GM12864 (cell line): ENCODE measurements at places on chromosomes 16 and 17.

DNA sequence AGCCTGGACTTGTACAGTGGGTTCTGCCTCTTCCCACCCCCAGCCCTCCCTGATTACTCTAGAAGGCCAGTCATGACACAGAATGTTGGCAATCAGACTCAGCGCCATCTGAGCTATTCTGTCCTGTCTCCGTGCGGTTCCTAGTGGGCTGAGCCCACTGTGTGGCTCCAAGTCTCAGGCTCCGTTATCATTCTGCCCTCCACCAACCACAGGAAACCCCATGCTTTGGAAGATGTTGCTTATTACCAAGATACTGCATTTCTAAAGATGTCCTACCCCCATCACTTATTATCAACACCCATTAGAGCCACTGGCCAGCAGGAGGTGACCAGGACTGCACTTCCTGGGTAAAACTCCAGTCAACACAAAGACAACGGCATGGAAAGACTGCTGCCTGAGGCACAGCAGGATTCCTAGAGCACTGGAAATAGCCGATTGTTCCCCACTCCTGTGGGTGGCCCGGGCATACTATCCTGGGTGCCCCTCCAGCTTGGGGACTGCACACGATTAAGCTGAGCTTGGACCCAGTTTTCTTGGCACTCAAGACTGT is 133.6 kb downstream of the AATF start:
- no peak for DNase-seq

GRCh38 chr16:55436587-55436986 is 42.4 kb upstream of the MMP2 start:
- DNase-seq = no peak

DNA sequence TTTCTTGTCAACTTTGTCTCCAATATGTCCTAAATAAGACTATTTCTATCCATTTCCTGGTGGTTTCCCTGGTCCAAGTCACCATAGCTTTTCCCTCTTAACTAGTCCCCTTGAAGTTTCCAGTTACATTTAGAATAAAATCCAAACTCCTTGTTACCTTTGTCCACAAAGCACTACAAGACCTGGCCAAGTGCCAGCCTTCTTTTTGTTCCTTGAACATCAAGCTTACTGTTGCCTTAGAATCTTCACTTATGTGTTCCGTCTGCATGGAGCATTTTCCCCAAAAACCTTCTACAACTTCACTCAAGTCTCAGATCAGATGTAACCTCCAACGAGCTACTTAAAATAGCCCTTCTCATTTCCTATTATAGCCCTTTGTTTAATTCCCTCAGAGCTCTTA is 101.4 kb downstream of the ITFG1 start:
- no peak for DNase-seq

DNA sequence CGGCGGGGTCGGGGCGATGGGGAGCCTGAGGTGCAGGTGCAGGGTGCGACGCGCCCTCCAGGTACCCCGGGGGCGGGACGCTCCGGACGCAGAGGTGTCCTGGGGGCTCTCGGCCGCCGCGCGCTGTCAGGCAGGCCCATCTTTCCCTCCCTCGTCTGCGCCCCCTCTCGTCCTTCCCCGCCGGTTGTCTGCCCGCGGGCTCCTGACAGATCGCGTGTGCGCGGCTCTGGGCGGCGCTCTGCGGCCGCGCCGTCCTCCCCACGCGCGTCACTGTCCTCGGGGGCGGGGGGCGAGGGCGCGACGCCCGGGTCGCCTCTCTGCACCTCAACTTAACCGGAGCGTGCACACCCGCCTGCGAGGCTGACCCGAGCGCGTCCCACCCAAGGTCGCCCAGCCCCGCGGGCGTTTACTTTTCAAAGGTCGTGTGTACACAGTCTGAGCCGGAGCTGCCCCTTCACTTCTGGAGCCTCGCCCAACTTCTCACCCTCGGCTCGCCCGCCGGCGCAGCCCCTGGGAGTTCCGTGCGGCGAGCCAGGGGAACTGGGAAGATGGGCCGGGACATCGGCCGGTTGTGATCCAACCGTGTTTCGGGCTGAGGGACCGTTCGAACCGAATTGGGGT is 512 bp downstream of the AKAP1 start:
- no peak for DNase-seq

- DNase-seq = peak; percentile 70
These were observed 88.9 kb downstream of the CDC27 start for GRCh38 chr17:47099987-47100711.

DNA sequence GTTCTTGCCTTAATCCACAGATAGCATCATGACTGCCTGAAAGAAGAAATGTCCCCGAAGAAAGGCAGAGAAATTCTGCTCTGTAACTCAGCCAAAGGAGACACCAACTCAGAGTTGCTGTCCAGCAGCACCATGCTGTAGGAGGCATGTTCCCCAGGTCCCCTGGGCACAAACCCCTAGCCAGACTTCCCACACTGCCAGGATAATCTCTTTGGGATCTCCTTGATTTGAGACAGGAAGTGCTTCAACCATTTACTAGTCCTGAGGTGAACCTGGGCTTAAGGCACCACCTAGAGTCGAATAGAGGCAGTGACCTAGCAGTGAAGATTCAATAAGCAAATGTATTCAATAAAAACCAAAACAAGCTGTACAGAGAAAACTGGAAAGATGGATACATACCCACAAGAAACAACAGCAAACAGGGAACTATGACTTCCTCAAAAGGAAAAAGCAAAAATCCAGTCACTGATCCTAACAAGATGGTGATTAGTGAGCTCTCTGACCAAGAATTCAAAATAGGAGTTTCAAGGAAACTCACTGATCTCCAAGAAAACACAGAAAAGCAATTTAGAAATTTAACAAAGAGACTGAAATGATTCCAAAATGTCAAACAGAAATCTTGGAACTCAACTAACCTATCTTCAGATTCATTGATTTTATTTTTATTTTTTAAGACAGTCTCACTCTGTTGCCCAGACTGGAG is 5.7 kb downstream of the OR4D2 start:
- DNase-seq = peak; percentile 10

GRCh38 chr17:50839591-50840310 is 4.4 kb downstream of the WFIKKN2 start:
- no peak for DNase-seq

DNA sequence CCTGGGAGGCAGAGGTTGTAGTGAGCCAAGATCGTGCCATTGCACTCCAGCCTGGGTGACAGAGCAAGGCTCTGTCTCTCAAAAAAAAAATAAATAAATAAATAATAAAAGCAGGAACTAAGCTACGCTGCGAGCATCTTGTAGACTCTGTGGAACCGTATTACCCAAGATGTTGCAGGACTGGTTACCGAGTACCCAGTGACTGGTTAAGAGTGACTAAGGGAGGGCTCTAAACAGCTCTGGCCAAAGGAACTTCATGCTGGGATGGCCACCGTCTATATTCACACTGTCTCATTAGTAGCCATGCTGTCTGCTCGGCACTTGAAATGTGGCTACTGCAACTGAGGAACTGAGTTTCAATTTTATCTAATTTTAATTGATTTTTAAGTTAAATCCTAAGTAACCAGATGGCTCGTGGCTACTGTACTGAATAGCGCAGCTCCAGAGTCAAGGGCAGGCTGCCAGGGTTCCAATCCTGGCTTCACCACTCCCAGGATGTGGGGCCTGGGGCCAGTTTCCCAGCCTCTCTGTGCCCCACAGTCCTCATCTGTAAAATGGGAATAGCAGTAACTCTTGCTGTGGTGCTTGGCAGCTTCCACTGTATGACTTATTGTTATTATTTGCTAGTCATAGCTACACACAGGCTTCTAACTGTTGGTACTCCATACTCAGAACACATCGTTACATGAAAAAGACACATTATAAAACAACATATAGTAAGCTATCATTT is 3.0 kb downstream of the NTAN1 start:
- no peak for DNase-seq

- DNase-seq = no peak
These were observed at the start of gene KREMEN2 for GRCh38 chr16:2963723-2964474. Gene KREMEN2, plus strand, starts transcription at chr16:2964275. Its CDS starts 246 bp downstream, at chr16:2964521.

- DNase-seq = no peak
These were observed 12.1 kb upstream of the CBX8 start for GRCh38 chr17:79808763-79809529.

GRCh38 chr17:59366773-59367656 is 35.6 kb downstream of the YPEL2 start:
- DNase-seq = no peak

- DNase-seq = no peak
These were observed 123.9 kb downstream of the C16orf78 start for GRCh38 chr16:49497466-49497865.

GRCh38 chr17:59914274-59914854 is 21.4 kb downstream of the RPS6KB1 start:
- DNase-seq = no peak

- DNase-seq = no peak
These were observed 21.3 kb downstream of the COX4I1 start for GRCh38 chr16:85820604-85821372.

DNA sequence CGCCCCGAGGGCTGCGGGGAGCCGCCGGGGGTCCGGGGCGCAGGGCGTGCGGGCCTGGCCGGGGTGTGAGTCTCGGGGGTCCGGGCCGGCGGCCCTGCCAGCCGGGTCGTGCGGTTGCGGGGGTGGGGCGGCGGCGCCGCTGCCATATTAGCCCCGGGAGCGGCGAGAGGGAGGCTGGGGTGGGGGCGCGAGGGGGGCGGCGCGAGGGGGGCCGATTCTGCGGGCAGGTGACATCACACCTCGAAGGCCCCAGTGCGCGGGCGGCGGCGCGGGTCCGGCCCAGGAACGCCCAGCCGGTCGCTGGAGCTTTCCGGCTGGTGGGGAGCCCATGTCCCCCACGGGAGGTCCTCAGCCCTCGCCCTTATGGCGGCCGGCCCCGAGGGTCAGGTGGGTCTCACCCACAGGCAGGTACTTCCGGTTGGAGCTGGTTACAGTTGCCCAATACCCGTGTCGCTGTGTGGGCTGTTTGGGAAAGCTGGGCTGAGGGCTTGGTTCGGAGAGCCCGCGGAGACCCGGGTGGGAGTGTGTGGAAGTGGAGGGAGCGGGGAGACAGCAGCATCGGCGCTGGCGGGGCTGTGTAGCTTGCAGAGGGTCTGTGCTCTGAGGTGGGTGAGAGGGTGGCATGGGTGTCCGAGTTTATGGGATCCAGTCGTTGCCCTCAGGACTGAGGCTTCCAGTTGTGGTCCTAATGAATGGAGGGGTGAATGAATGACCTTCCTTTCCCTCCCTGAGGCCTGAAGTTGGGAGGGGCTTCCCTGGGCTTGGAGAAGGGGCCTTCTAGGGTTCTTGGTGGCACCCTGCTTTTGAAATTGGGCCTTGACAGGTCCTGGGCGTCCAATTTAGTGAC is 804 bp downstream of the ATP6V0C start:
- DNase-seq = no peak

GRCh38 chr16:84700446-84701300 is 873 bp downstream of the USP10 start:
- DNase-seq = peak; percentile 34

DNA sequence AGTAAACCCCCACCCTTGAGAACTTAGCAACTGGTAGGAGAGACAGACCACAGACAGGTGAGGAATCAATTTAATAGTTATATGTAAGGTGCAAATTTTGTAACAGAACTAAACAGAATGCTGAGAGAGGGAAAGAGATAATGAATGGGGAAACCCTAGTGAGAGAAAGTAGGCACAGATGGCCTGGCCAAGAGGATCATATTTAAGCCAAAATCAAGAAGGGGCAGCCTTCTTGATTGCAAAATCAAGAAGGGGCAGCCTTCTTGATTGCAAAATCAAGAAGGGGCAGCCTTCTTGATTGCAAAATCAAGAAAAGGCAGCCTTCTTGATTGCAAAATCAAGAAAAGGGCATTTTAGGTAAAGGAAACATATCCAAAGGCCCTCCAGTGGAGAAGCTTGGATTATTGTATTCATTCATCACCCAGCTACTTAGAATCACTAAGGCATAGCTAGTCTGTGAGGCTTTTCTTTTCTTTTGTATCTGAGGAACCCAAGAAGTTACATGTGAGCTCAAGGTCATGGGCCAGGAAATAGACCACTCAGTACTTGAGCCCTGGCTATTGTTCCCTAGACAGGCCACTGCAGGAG is 190.6 kb downstream of the CYLD start:
- DNase-seq = no peak

GRCh38 chr17:29686993-29687590 is 64.4 kb upstream of the CORO6 start:
- no peak for DNase-seq

- DNase-seq = no peak
These were observed 32.9 kb upstream of the SRSF1 start for GRCh38 chr17:58039975-58040374.

- DNase-seq = no peak
These were observed 54.4 kb upstream of the LGALS9 start for GRCh38 chr17:27576477-27577083.

GRCh38 chr16:24135624-24136565 is 120.2 kb upstream of the CACNG3 start:
- DNase-seq = no peak

- DNase-seq = no peak
These were observed 99.3 kb upstream of the C17orf78 start for GRCh38 chr17:37276475-37276874.

GRCh38 chr17:49843774-49844350 is 4.0 kb downstream of the TAC4 start:
- DNase-seq = no peak

DNA sequence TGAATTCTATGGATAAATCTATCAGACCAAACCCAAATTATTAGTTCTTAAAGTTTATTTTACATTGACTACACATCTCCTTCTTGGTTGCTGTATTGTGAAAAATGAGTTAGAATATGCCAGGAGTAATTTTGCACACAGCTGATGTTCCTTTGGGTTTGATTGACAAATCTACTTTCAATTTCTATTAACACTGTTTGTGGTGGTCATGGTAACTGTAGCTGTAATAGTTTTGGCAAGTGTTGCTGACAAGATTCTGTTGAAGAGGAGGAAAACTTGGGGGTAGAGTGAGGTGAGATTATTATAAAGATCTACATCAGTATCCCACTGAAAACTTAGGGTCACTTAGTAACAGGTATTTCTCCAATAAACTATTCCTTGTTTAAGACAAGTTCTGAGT is 30.3 kb downstream of the MRTFB start:
- DNase-seq = no peak

- no peak for DNase-seq
These were observed 973 bp upstream of the IL4R start for GRCh38 chr16:27312580-27313421.

DNA sequence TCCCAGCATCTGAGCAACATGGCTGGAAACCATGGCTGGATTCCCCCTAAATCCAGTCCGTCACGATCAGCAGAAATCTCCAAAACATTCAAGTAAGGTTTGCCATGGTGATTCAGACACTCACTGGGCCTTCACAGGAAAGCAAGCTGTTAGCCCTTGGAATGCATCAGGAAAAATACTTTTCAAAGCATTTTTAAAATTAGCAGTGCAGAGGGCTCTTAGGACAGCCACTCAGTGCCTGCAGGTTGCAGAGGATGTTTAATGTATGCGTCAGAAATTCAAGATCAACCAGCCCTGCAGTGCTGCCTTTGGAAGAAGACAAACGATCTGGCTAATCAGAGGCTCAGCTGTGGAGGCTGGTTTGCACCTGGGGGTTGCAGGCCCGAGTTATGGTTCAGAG is 50.3 kb downstream of the FOXL1 start:
- no peak for DNase-seq
